ENCODE measurements at places on chromosomes 12 and 14. TPM values are rescaled to one million over a fixed set of nuclear protein-coding genes. Genes with fewer than 3 reads are reported as not detected.

- no peak for DNase-seq
These were observed 174.5 kb upstream of the NPAS3 start for GRCh38 chr14:32764131-32764530.

DNA sequence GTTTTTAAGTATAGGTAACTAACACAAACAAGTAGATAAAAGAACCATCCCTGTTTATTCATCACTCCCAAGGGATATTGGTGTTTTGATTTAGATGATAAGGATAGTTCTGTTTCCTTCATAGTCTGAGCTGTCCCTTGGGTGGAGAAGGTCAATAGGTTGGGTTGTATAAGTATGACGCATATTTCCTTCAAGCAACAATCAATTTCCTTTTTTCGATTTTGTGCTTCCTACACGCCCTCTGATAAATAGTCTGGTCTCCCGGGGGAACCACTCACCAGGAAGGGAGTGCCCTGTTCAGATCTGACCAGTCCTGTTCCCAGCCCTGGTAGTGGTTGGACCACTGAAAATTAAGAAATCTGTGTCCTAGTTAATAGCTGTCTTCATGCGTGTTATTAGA lies 378.8 kb upstream of the FAR2 start:
- peak; percentile 94 for DNase-seq

SERPINA12 gene
- total RNA-seq: not detected

DNA sequence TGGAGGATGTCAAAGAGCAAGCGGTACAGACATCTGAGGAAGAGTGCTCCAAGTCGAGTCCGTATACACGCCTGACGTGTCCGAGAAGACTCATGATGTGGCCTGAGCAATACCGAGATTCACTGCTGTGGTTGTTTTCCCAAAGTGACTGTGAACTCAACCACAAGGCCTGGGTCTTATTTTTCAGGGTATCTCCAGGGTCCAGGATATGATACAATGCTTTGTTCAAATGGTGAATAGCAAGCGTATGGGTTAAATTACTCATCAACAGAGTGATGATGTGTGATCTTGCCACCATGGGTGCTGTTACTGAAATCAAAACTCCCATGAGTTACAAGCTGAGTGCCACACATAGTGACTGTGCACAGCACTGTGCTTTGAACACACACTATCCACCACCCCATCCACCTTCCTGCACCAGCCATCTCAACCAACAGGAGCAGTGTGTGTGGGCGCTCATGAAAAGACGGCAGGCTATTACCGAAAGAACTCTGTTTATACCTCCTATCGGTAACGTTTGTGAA lies 109.6 kb downstream of the BCAT1 start:
- DNase-seq: no peak

CEBPE gene
- not detected for total RNA-seq

- DNase-seq: no peak
These were observed 121.4 kb downstream of the TRMT5 start for GRCh38 chr14:60859525-60859924.

GRCh38 chr12:98422812-98423211 lies 92.6 kb upstream of the TMPO start:
- DNase-seq: peak; percentile 33

- DNase-seq: no peak
These were observed 167.8 kb upstream of the SFSWAP start for GRCh38 chr12:131543040-131543439.

DNA sequence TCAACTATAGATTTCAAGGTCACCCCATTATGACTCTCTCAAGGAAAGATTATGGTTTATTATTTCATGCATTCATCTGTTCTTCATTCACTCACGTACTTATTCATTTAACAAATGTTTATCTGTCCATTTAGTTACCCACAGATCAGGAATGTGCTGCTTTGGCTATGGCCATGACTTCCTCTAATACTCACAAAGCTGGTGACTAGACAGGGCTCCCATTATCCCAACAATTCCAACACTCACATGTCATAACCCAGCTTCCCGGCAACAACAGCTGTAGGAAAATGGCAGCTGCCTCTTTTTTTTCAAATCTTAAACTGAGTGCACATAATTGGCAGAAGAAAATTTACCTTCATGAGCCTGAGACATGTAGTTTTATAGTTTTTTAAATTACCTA lies 190.8 kb upstream of the CCDC196 start:
- DNase-seq: no peak

DNA sequence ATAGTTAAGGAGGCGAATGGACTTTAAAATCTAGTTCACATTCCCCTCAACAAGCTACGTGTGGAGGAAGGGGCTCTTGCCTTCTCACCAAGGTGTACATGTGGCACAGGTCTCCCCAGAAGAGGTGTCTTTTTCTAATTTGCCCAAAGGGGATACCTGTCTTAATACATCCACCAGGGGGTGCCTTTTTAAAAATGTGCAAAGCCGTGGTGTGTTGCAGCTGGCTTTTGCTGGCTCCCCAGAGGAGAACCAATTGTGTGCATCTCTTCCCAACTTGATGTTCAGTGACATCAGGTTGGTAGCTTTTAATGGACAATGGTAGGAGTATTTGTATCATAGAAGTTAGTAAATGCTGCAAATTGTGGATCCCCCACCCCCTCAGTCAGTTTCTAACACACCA lies 33.8 kb downstream of the CREBL2 start:
- DNase-seq: peak; percentile 6

GRCh38 chr12:49327368-49327767 lies 4.3 kb downstream of the TROAP start:
- DNase-seq: no peak

DNA sequence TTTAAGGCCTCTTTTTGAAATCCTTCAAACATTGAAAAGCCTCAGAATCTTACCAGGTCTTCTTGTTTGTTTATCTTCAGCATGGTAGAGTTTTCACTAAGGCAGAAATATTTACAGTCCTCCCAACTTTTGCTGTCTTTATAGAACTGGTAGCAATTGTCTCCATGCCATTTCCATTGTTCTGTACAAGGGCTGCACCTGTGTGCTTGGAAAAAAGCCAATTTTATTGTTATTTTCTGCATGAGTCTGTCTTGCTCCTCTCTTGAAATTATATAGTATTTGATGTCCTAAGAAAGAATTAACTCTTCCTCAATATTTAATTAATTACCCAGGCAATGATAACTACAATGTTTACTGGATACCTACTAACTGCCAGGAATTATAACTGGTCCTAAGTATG lies 23.3 kb downstream of the CLEC1A start:
- DNase-seq: peak; percentile 55

VWF gene
- 2,328 TPM for total RNA-seq

- DNase-seq: no peak
These were observed 110.2 kb downstream of the BTG1 start for GRCh38 chr12:92035477-92035876.

DNA sequence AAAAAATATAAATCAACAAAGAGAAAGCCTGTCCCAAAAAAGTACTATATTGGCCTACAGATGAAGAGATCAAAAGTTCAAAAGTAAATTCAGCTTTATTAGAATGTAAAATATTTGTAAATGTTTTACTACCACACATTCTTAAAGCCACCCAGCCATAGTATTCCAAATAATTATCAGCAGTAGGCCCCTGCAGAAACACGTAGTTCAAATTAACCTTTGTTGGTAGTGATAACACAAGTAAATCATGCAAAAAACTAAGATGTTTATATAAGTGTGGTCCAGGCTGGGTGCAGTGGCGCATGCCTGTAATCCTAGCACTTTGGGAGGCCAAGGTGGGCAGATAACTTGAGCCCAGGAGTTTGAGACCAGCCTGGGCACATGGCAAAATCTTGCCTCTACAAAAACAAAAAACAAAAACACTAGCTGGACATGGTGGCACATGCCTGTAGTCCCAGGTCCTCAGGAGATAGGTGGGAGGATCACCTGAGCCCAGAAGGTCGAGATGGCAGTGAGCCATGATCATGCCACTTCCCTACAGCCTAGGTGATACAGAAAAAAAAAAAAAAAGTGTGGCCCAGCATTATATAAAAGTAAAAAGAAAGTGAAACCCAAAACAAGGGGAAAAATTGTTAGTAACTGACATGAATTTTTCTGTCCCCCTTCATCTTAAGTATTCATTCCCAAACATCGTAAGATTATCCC lies 17.9 kb downstream of the SPTLC2 start:
- DNase-seq: no peak

DNA sequence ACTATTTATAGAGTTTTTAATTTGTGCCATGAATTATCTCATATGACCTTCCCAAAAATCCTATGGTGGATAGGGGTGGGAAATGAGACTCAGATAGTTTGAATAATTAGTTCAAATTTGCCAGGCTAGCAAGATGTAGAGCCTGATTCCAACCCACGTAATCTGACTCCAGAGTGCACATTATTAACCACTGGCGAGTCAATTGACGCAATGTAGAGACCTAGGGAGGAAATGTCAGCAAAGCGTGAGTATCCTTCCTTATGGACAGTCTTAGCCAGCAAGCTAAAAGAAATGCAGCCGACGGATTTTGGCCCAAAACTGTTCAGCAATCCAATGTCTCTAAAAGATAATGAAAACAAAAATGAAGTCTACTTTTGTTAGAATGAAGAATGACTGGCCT lies 193.3 kb upstream of the KRR1 start:
- no peak for DNase-seq

- no peak for DNase-seq
These were observed 221.7 kb upstream of the PLEKHG7 start for GRCh38 chr12:92481066-92481465.

GRCh38 chr12:15230751-15231150 lies 9.5 kb upstream of the RERG start:
- no peak for DNase-seq

- DNase-seq: no peak
These were observed 19.3 kb downstream of the FOXN3 start for GRCh38 chr14:89397569-89398230.

DNA sequence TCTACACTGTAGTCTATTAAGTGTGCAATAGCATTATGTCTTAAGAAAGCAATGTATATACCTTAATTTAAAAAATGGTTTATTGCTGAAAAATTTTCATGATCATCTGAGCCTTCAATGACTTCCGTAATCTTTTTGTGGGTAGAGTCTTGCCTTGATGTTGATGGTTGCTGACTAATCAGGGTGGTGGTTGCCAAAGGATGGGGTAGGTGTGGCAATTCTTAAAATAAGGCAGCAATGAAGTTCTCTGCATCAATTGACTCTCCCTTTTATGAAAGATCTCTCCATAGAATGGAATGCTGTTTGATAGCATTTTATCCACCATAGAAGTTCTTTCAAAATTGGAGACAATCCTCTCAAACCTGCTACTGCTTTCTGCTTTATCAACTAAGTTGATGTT lies 41.1 kb downstream of the BBS10 start:
- no peak for DNase-seq

DNA sequence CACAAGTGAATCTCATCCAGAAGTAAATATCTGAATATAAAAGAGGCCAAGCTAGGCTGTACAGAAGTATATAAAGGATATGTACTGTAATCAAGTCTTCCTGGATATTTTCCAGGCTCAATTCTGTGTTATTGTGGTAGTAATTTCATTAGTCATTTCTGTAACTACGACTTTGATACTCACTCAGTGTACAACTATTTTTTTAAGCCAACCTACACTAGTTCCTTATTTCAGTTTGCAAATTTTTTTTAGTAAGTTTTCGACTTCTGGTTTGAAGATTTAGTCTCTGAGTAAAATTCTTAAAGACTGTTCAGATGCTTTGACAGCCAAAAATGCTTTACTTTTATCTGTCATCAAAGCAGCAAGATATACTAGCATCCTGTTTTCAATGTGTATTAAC lies 130.8 kb downstream of the CAPZA3 start:
- DNase-seq: no peak

DNA sequence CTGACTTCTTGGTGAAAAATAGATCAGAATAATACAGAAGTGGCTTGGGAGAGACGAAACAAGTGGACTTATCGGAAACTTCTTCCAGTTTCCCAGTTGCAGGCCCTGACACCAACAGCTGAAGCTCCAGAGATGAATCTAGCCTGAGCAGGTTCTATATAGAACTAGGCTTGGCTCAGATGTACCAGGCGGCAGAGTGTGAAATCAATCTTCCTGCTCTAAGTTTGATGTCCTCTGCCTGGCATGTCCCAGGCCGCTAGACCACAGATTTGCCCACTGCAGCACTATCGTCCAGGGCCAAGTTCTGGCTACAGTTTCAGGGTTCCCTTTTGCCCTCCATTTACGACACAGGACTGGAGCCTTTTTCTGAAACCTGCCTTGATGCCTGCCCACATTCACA lies 91.3 kb upstream of the PLEKHA5 start:
- no peak for DNase-seq

DNA sequence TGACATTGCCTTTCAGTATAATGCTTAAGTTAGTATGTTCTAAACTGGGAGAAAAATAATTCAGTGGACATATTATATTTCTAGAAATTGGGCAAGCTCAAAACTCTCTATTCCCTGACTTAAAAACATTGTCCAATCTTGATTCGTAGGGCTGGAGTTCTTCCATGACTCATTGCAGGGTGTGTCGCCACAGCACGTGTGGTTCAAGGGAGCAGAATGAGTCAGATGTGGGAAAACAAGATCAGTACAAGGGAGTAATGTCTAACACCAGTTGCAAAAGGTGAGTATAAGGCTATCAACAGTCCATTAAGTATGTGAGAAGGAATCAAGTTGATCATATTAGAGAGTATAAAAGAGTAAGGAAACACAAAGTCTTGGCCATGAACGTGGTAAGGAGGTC lies 887.0 kb downstream of the TMTC2 start:
- DNase-seq: no peak

MSI1 gene
- not detected for total RNA-seq

NELL2 gene
- 0.62 TPM for total RNA-seq

TMEM229B gene
- not detected for total RNA-seq

GRCh38 chr14:82388488-82388887 lies 854.8 kb upstream of the SEL1L start:
- no peak for DNase-seq

GRCh38 chr12:93297032-93297431 lies 80.7 kb upstream of the NUDT4 start:
- no peak for DNase-seq

DNA sequence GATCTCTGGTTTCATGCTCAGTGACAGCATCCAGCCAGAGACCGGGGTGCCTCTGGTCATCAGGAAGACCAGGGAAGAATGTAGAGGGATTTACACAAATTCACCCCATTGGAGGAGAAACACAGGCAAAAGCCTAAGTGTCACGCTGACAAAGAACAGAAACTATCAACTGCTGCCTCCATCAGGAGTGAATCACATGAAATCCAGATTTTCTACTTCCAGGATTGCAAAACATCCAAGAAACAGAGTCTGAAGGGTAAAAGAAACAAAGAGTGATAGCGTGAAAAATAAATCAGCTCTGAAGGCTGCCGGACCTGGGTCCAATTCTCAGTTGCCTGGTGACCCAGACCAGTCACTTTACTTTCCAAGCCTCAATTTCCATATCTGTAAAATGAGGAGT lies 136.1 kb upstream of the MAP1LC3B2 start:
- DNase-seq: no peak

- peak; percentile 69 for DNase-seq
These were observed 22.2 kb upstream of the PLEKHG3 start for GRCh38 chr14:64681796-64682710.

DNA sequence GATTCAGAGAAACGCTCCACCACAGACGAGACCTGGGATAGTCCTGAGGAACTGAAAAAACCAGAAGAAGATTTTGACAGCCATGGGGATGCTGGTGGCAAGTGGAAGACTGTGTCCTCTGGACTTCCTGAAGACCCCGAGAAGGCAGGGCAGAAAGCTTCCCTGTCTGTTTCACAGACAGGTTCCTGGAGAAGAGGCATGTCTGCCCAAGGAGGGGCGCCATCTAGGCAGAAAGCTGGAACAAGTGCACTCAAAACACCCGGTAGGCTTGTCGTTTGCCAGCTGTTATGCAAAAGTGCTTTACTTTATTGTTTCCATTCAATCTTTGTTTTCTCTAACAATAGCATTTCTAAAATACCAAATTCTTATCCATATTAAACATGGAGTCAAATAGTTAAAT lies 287.3 kb downstream of the NAV3 start:
- DNase-seq: no peak
